AG09319 (cell line): ENCODE measurements at places on chromosomes 2 and 18.

GRCh38 chr2:66585587-66585986, 150.7 kb downstream of the MEIS1 start:
- no peak for DNase-seq

DNA sequence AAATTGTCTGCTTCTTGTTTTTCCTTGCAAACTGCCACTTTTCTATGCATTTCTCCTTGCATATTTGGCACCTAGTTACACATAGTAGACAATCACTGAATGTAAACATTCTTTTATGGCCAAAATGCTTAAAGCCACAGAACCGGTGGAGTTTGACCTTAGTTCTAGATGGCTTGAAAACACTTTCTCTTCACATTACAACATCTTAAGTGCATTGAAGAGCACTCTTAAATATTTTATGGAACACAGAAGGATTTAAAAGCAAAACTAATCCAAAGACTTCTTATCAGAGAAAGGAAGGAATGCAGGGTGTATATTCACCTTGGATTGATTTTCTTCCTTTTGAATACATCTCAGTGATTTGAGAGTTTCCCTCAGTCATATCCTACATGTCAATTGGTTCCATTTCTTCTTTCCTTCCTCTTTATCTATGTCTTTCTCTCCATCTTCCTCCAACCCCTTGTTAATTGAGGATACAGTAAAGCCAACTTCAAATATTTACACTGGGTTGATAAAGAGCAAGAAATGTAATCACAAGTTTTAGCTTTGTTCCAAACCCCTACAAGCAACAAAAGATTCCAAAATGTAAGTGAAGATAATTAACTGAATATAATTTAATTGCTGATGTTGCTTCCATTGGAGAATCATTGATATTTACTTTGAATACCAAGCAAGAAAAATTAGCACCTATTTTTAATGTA, 548.0 kb downstream of the CNTNAP5 start:
- DNase-seq, result no peak

- DNase-seq, result no peak
These were observed 114.9 kb upstream of the RAB27B start for GRCh38 chr18:54713386-54713785.

DNA sequence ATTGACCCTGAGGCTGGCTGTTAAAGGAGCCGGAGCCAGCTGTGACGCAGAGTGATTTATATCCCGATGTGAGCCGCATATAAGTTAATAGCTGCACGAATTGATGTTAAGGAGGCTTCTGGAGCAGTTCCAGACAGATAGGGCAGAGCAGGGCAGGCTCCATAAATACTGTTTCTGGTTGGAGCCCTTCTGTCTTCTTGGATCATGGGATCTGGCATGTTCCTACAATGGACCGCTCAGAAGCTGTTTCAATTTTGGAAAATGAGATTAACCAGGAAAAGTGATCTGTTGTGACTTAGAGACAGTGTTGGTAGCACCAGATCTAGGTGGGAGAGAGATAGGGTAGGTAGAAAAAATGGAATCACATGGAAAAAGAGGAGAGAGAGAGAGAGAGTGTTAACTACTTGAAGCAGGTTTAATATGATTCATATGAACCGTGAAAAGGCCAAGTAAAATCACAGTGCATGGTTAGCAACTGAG, 4.8 kb upstream of the IGFBP5 start:
- no peak for DNase-seq
